Aorta (tissue), 5 donors: ENCODE measurements at places on chromosomes 7 and 10.

DNA sequence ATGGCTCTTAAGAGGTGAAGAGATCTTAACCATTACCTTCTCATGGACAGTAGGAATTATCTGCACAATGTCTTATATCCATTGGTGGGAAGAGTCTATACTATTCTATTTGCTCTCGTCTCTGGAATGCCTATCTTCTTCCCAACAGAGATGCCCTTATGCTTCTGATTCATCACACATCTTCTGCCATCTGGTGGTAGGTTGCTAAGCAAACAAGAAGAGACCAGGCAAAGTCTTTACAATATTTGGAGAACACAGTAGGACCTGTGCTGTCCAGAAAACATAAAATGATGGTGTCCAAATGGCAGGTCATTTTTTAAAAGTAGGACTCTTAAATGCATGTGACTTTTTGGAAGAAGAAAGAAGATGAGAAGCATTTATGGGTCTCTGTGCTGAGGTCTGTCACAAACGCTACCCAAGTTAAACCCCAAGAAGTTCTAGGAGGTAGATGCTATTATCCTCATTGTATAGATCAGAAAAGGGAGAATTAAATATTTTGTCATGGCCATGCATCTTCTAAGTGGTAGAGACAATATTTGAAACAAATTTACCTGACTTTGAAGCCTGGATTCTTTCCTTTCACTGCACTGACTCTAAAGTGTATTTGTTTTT lies 67.8 kb upstream of the NXPH1 start:
- DNase-seq: no peak

DNA sequence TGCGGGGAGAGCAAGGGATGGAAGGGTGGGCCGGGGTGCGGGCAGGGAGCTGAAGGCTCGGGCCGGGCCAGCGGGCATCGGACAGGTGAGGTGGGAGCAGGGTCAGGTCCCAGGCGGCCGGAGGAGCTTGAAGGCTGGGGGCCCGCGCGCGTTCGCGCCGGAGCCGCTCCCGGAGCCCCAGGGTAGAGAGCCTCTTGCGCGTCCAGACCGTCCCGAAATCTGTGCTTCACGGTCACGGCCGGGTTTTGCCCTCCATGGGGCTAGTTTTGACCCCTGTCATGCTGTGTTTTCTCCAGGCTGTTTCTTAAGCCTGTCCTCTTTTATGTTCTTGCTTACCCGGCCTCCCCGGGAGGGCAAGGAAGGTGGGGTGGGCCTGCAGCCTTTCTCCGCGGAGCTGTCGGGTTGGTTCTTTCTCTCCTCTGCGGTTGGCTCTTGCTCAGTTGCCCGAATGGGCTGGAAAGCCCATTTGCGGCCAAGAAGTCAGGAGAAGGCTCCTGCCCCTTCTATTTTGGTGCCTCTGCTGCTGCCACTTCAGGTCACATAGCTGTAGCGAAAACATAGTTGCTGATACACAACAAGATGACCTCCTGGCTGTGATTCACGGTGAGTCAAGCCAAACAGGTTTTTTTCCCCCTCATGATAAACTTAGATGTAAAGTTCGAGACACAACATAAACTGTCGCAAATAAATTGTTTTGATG lies 650 bp downstream of the UBE2D1 start:
- DNase-seq: peak; percentile 49

GRCh38 chr10:26879744-26880143 lies 19.0 kb upstream of the ABI1 start:
- DNase-seq: no peak

DNA sequence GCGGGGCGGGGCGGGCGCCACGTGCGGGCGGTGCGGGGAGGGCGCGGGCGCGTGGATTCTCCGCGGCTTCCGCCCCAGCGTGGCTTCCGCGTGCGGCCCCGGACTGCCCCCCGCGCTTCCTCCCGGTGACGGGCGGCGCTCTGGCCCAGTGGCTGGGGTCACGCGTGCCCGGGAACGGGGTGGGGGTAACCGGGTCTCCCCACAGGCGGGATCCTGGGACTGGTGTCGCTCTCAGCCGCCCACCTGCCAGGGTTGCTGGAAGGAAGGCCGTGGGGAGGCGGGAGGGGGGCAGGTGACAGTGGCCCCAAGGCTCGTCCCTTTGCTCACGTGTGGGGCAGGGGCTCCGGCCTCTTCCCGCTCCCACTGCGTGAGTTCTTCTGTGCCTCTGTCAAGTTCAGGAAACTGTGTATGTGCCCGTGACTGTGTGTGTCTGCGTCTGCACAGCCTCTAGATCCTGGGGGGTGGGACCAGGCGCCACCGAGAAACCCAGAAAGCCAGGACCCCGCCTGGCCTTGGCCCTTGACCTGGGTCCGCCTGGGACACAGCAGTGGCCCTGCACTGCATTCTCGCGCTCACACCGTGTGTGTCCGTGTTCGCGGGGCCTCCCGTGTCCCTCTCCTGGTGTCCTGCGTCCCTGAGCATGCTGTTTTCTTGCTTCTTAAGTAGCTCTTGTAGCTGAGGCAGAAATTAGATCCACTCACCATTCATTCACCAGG lies 919 bp downstream of the MAFK start:
- peak; percentile 76 for DNase-seq

GRCh38 chr7:99920149-99920548 lies 819 bp upstream of the TRIM4 start:
- DNase-seq: no peak

- DNase-seq: no peak
These were observed 61.9 kb downstream of the TMEM26 start for GRCh38 chr10:61391281-61391680.
